Right atrium auricular region (tissue), 2 donors: ENCODE measurements at places on chromosomes 7 and 10. TPM values are rescaled to one million over a fixed set of nuclear protein-coding genes. Genes with fewer than 3 reads are reported as not detected.
A peak's percentile ranks its signal among the peaks of the same experiment; 100 is the strongest.

GRCh38 chr10:112738606-112739591, 211.1 kb upstream of the TCF7L2 start:
- DNase-seq: no peak

Gene IDI2
- total RNA-seq: 0.24 TPM

DNA sequence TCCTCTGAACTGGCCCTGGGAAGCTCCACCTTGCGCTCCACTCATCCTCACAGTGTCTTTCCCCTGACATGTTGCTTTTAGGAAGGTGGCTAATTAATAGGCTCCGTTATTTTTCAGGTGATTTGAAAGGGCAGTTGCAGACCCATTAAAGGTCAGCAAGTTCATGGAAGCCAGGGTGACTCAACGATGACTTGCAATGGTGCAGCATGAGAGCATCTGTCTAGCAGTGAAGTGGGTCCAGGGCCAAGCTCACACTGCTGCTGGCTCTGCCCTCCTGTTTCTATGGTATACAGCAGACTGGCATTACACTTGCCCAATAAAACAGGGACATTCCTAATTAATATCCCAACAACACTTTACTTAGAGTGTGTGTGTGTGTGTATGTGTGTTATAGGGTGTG, 68.8 kb upstream of the WDR11 start:
- no peak for DNase-seq

DNA sequence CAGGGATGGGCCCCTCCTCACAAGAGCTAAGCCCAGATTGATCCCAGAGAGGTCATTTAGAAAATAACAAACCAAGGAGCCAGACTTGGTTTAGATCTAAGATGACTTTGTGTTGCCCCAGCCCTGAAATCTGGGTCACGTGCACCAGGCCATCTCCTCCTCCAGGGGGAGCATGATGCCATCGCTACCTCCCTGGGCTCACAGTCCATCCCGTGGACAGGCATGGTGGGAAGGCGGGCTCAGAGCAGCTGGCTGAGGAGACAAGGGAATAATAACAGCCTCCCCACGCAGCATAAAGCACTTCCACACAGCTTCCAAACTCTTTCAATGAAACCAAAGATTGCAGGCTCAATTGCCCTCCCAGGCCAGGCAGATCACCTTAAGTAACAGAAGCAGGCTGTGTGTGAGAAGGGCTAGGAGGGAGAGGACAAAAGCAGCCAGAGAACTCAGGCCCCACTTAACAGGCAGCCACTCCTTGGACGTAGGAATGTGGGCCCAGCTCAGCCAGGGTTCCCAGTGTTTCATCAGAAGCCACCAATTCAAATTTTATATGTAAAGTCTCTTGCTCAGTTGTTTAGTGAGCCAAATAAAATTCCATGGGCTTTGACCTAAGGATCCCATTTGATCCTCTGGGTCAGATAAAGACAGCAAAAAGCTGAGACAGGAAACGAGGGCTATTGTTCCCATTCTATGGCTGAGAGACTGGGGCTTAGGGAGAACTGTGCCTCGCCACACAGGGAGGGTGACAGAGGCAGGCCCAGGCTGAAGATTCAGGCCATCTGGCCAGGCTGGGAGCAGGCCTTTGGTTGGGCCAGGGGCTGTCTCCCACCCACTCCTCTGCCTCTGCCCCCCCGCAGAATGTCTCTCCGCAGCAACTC, 100.2 kb downstream of the COL13A1 start:
- peak; percentile 63 for DNase-seq

DNA sequence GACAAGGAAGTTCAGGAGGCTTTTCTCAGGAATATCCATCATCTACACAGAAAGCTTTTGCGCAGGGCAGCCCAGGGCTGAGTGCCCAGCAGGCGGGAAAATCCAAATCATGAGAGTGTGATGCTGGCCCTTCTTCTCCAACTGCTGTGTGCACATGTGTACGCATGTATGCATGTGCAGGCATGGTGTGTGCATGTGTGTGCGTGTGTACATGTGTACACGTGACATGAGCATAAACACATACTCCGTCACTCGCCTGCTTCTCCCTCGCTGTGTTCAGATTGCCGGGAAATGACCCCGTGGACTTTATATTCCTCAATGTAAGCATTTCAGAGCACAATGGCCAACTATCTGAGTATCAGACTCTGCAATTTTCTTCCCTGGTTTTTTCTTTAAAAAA, 85.1 kb downstream of the PRPF18 start:
- DNase-seq: no peak

Gene CCDC146
- total RNA-seq: 3.6 TPM

Gene LBX1
- not detected for total RNA-seq

DNA sequence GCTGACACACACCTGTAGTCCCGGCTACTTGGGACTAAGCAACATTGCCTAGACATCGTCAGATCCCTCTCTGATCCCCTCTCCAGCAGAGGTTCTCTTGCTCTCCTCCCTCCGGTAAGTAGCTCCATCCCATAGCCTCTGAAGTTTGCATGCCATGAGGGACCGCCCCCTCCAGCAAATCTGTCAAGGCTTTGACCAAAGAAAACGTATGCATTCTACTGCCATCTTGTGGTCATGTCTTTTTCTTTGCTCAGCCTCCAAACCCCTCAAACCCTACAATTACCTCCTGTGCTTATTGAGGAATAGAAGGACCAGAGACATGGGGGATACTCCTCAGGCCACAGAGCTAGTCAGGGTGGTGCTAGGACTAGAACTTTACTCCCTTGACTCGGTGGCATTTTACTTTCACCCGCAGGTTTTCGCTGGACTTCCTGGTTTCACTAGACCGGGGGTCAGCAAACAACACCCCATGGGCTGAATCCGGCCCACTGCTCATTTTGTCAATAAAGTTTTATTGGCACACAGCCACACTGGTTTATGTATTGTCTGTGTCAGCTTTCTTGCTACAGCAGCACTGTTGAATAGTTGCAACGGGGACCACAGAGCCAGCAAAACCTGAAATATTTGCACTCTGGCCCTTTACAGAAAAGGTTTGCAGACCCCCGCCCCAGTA, 202.6 kb upstream of the FOXK1 start:
- DNase-seq: no peak

DNA sequence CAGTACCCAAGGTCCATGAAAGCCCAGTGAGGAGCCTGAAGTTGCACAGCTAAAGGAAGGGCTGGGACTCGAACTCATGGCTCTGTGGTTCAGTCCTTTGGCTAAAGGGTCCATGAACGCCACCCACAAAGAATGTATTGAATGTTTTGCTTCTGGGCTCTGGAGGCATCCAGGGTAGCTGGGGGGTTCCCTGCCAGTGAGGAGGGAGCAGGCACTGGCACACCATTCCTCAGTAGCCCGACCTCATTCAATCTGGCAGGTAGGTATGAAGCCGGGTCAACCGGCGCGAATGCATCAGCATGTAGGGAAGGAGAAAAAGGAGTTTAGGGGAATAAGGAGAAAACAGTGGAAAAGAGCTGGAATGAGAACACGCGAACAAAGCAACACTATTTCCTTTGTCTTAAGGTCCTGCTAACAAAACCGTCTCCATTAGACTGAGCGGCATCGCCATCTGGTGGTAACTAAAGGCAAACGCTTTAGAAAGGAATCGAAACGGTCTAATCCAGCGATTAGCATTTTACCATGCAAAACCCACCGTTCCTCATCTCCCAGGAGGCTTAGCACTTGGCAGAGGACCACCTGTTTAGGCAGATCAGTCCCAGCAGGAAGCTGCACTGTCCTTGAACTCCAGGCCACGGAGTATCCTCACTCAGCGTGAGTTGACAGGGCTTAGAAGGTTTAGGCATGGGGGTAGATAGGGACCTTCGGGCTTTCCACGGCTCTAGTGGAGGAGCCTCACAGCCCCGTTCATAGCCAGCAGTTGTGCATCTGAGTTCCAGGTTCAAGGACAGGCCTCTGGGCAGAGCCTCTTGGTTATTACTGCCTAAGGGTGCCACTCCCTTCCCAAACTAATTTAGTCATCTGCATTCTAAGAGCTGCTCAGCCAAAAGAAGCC, 122.8 kb downstream of the UBE2H start:
- DNase-seq: no peak

Gene MUC3A
- not detected for total RNA-seq

GRCh38 chr10:91103384-91104192, 116.9 kb upstream of the PCGF5 start:
- DNase-seq: no peak

DNA sequence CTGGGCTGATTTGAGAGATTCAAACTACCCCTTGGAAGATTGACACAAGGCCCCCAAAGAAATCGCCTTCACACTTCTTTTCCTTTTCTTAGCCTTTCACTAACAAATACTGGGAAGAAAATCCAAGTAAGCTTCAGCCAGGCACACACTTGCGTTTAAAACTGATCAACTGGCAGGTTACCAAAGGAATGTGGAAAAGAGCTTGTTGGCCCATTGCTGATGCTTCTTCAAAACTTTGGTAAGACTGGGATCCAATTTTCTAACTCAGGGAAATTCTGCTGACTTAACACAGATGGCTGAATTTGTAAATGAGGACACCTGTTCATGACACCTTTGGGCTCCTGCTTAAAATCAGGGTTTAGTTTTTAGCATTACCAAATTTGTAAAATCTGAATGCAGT, 464.5 kb upstream of the GALNT17 start:
- no peak for DNase-seq

Gene FAM171A1
- total RNA-seq: 7.8 TPM

DNA sequence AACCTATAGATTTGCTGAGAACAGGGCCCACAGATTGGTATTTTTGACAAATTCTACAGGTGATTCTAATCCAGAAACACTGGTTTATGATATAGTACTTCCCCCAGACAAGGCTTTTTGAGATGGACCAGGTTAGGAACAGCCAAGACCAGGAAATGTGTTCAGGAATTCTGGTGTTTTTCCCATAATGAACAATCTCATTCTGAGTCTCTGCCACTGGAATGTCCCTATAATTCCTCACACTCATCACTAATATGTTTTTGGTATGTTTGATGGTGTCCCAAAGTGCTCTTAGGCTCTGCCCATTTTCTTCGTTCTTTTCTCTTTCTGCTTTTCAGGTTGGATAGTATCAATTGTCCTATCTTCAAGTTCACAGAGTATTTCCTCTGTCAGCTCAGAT, 107.2 kb upstream of the IGFBP3 start:
- DNase-seq: no peak

- no peak for DNase-seq
Measured at GRCh38 chr7:4789194-4790077, 14.0 kb downstream of the AP5Z1 start.

- peak; percentile 57 for DNase-seq
Measured at GRCh38 chr10:3874990-3875841, 90.2 kb upstream of the KLF6 start.

Gene SPDYE5
- total RNA-seq: not detected

DNA sequence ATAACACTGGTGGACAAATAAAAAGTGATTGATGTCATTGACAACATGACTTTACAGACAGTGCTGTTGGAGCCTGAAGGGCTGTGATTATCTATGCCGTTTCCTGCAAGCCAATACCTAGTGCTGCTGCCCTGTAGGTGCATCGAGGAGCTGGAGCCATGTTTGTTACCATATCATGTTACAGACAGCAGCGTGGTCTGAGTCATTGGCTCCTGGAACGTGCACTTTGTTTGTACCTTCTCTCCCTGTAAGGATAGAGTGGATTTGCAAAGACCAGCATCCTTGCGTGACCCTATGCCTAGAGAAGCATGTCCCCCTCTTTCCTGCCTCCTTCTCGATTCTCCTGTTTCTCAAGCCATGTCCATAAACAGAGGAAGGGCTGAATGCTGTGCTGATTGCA, 597.2 kb downstream of the TYW1 start:
- DNase-seq: no peak

DNA sequence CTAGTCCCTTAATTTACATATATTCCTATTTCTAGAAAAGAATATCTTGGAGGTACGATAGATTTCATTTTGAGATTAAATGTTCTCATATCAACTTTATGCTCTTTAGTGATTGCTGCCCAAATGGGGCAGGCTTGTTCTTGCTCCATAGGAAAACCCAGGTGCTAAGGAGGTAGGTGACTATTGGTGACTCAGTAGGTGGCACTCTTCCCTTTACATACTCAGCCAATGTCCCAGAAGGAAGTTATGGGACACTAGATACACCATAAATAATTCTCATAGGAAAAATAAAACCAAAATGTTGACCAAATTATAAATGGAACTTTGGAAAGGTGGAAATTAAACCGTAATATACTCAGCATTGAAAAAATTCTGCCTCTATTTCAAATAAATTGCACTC, 4.0 kb downstream of the SKAP2 start:
- no peak for DNase-seq

- no peak for DNase-seq
Measured at GRCh38 chr7:155577509-155577905, 31.1 kb upstream of the CNPY1 start.

Gene ELOVL3
- not detected for total RNA-seq

Gene NPY
- total RNA-seq: 5.0 TPM

DNA sequence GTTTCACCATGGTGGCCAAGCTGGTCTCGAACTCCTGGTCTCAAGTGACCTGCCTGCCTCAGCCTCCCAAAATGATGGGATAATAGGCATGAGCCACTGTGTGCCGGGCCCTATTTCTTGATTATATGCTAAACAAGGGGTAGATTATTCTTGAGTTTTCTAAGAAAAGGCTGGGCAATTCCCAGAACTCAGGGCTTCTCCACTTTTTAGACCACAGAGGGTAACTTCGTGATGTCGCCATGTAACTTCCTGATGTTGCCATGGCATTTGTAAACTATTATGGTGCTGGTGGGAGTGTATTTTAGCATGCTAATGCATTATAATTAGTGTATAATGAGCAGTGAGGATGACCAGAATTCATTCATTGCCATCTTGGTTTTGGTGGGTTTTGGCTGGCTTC, 35.8 kb downstream of the OTUD1 start:
- DNase-seq: no peak

Gene CABCOCO1
- total RNA-seq: 0.35 TPM

DNA sequence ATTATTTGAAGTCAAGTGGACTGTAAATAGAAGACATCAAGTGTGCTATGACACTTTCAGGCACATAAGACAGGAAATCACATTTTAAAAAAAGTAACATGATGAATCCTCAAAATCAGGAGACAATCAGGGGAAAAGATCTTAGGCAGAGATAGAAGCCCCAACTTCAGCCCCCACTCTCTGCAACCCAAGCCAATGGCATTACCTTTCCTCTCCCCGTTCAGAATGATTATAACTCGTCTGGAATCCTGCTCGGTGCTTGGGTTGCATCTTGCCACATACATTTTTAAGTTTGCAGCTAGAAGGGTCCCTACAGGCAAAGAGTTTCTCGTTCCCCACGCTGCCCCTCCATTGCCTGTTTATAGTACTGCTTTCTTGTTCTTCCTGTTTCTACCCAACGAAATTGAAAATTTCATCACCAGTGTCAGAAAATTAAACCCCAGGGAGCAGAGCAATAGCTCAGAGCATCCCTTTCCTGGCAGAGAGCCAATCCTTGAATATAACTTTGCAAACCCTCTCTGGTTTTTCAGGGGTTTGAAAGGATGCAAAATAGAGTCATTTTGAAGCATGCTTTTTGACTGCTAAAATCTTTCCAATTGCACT, 260.5 kb upstream of the AOAH start:
- no peak for DNase-seq

DNA sequence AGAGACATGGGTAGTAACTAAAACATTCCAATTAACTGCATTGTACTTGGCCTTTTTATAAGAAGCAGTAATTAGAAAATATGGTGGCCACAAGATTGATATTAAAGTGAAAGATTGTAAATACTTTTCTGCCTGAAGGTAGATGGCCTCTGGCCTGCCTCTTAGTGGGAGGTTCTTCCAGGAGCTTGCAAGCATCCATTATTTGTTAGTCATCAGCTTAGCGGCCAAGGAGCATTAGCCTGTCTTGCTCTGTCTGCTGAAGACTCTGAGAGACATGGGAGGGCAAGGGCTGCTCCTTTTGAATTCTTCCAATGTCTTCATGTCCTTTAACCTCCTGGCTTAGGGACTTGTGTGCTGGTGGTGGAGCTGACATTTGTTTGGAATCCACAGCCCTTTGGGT, 80.4 kb downstream of the TCF7L2 start:
- DNase-seq: no peak

- DNase-seq: no peak
Measured at GRCh38 chr10:105714728-105715127, 1073.6 kb downstream of the SORCS3 start.
